ENCODE measurements at places on chromosomes 6 and 20. TPM values are rescaled to one million over a fixed set of nuclear protein-coding genes. Genes with fewer than 3 reads are reported as not detected.

DNA sequence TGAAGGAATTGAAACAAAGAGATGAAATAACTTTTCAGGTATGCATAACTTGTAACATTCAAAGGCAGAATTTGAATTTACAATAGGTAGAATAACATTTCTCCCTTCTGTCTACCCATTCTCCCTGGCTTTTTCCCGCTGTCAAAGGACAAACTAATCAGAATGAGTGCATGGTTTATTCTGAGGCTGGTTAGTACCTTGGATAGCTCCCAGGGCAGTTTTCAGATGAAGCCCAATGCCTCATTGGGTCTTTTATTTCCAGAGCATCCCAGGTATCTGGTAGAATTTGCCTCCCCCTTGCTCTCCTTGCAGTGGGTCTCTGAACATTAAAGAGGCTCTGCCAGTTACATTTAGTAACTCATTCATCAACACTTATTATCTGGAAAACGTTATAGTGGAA, 665.5 kb downstream of the BCKDHB start:
- no peak for DNase-seq

DNA sequence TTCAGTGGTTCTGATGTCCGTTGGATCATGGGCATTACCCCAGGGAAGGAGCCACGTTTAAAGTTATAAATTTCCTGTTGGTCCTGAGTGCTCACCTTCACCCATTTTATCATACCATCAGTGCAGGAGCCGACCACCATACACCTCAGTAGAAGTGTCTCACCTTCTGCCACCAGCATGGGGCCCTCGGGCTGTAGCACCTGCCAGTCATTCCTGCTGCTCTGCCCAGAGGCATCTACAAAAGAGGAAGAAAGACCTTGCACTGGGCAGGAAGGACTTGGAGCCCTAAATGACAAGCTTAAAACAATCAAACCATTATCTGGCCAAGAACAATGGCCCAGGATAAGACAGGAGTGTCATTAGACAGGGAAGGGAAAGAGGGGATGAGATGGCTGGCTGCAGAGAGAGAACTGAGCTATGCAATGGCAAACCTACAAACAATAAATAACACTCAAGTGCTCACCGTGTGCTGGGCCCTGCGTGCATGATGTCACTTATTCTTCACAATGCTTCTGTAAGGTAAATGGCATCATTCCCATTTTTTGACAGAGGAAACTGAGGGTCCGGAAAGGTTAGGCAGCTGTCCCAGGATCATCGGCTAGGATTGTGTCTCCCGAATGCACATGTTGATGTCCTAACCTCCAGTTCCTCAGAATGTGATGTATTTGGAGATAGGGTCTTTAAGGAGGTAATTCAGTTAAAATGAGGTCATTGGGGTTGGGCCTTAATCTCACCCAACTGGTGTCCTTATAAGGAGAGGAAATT, 11.2 kb downstream of the SIRPB2 start:
- no peak for DNase-seq

GRCh38 chr6:110814102-110815014, 911 bp downstream of the CDK19 start:
- peak; percentile 25 for DNase-seq

DNA sequence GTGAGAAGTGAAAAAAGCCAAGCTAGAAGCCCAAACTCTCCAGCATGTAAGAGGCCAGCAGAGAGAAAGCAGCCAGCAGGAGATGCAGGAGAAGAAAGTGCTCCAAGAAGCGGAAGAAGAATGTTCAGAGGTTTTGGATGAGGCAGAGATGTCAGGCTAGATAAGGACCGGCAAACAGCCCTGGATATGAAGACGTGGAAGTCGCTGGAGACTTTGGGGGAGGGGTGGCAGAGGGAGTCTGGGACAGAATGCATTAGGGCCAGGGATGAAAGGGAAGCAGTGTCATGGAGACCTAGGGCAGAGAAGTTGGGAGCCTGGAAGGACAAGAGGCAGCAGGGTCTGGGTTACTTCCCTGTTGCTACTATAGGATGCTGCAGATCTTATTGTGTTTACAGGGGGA, 5.3 kb upstream of the SCUBE3 start:
- no peak for DNase-seq

DNA sequence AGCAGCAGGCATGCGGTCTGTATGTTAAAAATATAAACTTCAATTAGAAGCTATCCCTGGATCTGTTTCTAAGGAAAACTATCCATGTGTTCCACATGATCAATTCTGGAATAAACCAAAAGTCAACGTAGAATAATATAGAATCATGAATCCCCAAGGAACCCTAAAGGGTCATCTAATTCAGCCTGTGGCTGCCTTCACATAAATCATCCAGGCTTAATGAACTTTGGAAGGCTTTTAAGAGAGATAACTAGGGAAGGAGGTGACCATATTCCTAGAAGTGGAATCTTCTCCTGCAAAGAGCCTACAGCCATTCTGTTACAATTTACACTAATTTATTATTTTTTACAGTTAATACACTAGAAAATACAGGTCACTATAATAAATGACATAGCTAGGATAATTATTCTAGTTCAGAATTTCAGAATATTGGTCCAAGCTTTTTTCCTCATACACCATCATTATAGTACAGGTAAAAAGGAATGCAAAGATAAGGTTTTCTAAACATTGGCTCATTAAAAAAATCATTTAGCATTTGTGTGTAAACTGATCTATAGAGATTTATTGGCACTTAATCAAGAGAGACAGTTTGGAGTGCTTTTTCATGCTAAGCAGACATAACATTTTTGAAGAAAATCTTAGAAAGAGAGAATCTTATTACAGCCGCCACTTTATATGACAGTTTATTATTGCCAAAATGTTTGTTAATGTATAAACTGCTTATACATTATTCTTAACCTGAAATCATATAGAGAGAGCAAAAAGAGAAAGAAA, 851.2 kb downstream of the PHF3 start:
- DNase-seq = no peak

DNA sequence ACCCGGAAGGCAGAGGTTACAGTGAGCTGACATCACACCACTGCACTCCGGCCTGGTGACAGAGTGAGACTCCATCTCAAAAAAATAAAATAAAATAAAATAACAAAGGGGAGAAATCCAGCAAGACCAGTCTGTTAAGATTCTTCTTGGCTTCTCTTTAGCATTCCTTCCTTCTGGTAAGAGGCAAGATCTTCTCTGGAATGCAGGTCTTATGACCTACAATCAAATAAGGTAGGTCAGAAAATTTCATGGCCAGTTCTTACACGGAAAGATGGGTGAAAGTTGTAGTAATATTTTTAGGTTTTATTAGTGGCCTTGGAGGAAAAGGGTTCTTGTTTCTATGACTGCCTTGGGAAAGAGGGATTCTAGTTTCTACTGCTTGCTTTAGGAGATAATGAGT, 180.9 kb downstream of the FUT9 start:
- DNase-seq = no peak

DNA sequence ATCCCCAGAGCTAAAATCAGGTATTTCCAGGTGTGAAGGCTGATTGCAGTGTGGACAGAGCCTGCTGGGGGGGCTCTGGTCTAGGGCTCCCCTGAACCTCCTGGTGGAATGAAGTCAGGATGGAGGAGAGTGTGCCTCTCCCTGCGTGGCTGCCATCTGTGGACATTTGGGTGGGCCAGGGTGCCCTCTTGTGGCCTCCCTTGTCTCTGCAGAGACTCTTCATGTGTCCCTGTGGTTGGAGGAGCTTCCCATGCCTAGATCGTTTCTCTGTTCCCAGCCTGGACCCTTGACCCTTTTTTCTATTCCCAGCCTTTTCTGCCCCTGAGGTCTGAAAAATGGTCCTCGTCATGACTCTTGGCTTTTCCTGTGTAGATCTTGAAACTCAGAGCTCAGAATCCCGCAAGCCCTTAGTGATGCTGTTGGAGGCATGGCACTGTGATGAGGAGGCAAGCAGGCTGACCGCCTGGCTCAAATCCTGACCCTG, 9.9 kb upstream of the PSMF1 start:
- peak; percentile 51 for DNase-seq

- DNase-seq = no peak
Measured at GRCh38 chr6:157646012-157646411, 177.0 kb upstream of the SNX9 start.

GRCh38 chr20:1267161-1267560, 1.1 kb downstream of the SNPH start:
- no peak for DNase-seq

- no peak for DNase-seq
Measured at GRCh38 chr6:12968839-12969558, 252.4 kb downstream of the PHACTR1 start.

GRCh38 chr6:82767037-82767436, 298.6 kb downstream of the UBE3D start:
- DNase-seq = no peak

DNA sequence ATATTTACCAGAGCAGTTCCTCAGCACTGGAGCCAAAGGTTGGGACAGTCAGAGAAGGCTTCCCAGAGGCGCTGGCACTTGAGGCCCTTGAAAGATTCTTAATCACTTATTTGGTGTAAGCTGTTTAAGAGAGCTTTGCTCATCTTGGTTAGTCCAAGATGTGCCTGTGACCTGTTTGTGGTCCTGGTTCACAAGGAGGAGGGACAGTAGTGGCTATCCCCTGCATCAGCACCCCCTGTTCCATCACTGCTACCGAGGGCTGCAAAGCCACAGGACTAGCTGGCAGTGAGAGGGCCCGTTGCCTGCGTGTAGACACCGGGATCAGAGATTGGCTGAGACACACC, 35.7 kb downstream of the VEGFA start:
- DNase-seq = no peak

DNA sequence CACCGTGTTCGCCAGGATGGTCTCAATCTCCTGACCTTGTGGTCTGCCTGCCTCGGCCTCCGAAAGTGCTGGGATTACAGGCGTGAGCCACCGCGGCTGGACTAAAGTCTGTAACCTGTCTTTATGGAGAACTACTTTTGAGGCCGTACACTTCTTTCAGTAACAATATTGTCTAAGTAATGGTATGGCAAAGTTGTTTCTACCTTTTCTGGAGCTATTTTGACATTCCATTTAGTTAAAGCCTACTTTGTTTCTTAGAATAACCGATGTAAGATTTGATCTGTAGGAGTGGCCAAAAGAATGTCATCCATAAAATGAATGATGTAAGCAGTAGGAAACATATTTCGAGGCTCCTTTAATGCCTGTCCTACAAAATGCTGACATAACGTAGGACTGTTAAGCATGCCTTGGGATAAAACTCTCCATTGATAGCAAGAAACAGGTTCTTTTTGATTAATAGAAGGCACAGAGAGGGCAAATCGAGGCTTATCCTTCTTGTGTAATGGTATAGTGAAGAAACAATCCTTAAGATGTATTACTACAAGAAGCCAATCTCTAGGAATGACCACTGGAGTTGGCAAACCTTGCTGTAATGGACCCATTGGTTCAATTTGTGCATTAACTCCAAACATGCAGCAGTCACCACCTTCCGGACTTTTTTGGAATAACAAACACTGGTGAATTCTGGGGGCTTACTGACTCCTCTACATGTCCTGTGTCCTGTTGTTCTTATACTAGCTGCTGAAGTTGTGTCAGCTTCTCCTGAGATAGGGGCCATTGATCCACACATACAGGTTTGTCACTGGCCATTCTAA, 35.9 kb downstream of the HLA-DRA start:
- DNase-seq = no peak

DNA sequence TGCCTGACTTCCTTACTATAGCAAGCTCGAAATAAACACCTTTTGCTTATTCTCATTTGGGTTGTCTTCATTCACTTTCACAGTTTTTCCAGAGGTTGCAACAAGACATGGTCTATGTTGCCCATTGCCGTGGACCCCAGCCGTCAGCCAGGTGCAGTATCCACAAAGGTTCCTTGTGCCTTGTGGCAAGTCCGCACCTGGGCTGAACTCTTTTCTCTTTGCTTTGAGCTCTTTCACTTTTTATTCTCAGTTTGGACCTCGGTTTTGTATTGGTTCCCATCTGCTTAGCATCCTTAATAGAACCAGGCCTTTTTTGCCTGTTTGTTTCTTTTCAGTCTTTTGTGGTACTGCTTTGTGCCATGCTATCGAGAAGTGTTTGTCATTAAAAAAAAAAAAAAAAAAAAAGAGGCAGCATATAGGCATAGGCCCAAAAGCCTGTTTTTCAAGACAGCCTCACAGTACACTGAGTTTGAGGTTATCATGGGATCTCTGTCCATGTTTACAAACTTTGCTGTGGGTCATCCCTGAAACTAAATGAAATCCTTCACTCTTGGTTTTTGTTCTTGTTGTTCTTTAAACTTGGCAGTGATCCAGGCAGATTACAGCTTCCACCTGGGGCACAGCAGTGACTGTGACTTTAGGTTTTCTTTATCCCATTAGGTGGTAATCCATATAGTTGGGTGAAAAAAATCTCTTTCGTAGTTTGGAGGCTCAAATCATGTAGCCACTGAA, 33.3 kb downstream of the GSTA3 start:
- no peak for DNase-seq

DNA sequence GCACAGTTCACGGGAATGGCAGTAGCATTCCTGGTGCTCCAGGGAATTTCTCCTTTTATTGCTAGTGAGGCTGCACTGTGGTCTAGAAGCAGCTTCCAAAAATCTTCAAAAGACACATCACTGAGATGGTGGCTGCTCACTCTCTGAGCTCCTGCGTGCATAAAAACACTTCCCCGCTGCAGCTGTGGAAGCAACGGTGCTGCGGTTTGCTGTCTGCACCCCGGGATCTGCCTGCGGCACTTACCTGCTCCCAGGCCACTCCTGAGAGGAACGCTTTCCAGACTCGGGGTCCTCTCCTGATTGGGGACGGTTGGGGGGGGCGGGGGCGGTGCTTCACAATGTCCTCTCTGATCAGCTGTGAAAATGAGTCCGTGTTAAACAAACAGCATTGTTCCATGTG, 77.9 kb downstream of the TMEM242 start:
- DNase-seq = no peak

DNA sequence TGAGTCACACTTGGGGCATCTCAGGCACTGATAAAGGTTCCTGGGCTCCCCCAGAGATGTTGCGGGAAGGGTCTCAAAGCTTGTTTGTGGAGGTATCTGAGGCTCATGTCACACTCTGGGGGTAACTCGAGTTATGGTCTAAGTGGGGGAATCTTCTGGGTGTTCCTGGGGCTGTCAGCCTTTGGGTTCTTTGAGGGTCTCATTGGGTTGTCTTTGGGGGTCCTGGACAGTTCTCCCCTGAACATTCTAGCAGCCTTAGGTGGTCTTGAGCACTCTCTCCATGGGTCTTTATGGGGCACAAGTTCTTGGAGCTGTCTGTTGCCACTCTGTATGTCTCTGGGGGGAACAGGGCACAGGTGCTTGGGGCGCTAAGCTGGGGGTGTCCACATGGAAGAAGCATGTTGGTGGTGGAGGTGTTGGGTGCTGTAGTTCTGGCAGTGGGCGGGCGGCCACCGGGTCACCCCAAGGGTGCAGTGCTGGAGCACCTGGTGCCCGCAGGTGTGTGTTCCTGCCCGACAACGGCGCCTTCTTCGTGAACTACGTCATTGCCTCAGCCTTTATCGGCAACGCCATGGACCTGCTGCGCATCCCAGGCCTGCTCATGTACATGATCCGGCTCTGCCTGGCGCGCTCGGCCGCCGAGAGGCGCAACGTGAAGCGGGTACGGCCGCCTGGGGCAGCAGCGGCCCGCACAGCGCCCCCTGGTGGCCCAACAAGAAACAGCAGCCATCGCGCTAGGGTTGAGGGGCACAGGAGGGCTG, 7.1 kb upstream of the CAPN11 start:
- DNase-seq = peak; percentile 48

GRCh38 chr6:79467716-79468115, 69.5 kb downstream of the LCA5 start:
- no peak for DNase-seq

GRCh38 chr20:34583544-34583943, 25.0 kb downstream of the MAP1LC3A start:
- no peak for DNase-seq

Gene BEND3
- 2.7 TPM for total RNA-seq

Gene GABRR1
- total RNA-seq = not detected

Gene ZSCAN31
- total RNA-seq = 6.3 TPM

Gene RIPPLY2
- total RNA-seq = 16.7 TPM

Gene ASIP
- total RNA-seq = 1.4 TPM

Gene KCNQ2
- total RNA-seq = not detected

Gene PAK5
- not detected for total RNA-seq

Gene NMBR
- not detected for total RNA-seq

All from tibial nerve (tissue), 4 donors.